ENCODE measurements at places on chromosomes 4 and X.

DNA sequence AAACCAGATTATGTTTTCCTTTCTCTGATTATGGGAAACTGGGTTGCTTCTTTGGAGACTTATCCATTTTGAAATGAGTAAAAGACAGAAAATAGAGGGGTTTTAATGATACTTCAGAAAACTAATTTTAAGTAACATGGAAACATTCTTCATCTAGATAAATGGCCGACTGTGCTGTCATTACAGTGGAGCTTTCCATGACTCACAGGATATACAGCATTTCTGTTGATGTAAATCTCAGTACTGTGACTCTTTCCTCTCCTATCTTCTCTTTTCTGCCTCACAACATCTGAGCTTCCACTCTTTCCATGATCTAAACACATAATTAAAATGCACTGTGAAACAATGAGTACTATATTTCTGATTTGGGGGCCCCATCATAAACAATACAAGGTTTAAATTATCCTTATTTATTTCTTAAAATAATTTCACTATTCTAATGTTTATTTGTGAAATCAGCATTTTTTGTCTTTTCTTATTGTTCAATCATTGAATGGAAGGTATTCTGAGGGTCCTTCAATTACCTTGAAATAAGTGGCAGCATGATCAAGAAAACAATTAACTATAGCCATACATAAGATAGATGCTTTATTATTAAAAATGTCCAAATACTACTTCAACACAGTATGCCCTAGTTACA, 19.3 kb downstream of the SEC24D start:
- no peak for DNase-seq

DNA sequence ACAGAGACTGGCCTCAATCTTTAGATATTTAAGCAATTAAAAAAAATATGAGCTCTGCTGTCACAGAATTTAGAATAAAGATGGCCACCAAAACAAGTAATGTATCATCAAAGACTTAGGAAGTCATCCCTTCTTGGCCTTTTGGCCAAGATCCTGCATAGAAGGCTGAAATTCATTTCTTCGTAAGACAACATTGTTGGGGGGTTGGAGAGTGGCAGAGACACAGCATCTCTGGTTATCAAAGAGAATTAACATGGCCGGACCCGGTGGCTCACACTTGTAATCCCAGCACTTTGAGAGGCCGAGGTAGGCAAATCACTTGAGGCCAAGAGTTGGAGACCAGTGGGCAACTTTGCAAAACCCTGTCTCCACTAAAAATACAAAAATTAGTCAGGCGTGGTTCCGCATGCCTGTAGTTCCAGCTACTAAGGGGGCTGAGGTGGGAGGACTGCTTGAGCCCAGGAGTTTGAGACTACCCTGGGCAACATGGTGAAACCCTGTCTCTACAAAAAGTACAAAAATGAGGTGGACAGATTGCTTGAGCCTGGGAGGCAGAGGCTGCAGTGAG, 4.0 kb downstream of the PPM1K start:
- DNase-seq = no peak

- DNase-seq = no peak
Observed at GRCh38 chrX:11755724-11756123, 2.3 kb upstream of the MSL3 start.

DNA sequence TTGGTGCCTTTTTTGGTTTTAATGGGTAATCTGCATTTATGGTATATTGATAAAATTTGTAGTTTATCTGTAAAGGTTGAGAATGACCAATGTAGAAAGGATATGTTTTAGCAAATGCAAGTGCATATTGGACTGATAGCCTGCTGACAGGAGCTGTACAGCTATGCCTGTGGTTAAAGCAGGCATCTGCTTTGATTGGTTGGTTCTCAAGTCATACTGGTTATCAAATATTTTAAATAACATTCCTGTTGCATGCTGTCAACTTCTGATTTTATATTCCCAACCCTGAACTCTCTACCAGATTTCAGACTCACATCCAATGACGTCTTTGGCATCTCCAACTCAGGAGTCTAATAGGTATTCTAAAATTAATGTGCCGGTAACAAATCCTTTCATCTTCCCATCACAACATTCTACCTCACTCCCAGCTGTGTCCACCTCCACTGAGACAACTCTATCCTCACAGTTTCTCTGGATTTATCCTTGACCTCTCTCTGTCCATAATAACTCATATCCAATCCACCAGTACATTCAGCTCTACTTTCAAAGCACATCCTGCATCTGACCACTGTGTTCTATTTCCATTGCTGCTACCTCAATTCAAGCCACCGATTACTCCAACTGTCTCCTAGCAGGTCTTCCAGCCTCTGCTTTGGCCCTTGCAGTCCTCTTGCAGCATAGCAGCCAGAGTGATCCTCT, 125.7 kb downstream of the CAMK2D start:
- DNase-seq = no peak

DNA sequence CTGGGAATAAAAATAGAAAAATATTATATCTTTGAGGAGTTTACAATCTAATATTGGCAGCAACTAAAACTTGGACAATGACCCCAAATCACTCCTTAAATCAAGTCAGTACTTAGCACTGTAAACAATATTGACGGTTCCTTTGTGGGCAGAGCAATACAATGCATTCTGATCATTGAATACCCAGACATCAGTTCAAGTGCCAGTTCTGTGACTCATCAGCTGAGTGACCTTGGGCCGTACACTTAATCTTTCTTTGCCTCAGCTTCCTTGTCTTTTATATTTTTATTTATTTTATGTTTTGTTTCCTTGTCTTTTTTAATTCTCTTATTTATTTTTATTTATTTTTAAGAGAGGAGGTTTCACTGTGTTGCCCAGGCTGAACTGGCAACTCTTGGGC, 112.2 kb upstream of the ANXA3 start:
- DNase-seq = no peak

DNA sequence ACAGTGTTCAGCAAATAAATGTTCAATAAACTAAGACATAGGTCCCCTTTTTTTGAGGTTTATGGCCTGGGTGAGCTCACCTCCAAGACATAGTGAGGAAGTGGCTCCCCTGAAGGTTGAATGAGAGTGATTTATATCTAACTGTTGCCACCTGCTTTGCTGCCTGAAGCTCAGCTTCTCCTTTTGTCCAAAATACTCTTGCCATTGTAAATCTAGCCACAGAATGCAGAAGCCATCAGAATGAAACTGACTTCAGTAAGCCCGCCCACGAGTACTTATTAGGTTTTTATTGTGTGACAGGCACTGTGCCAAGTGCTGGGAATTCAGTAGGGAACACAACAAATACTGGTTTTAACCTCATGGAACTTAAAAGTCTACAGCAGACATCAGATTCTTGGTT, 18.0 kb downstream of the SPINK2 start:
- no peak for DNase-seq

GRCh38 chr4:146960634-146961033, 15.0 kb upstream of the TTC29 start:
- no peak for DNase-seq
